ENCODE measurements at places on chromosomes 4 and X. TPM values are rescaled to one million over a fixed set of nuclear protein-coding genes. Genes with fewer than 3 reads are reported as not detected.

DNA sequence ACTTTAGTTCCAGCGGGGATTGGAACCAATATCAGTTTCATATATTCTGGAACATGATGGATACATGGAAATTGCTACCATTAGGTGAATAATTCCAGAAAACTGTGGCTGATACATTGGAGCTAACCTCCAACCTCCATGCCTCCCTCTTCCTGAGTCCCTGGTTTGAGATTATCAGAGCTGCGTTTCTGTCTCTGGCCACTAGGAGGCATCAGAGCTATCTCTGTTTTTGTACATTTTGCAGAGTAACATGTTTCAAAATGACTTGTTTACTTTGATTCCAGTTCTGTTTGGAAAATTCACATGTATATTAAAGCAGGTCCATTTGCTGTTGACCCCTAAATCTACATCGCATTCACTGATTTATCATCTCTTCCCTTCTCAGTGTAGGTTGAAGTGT, 2.4 kb upstream of the RAB40AL start:
- DNase-seq, result peak; percentile 10

DNA sequence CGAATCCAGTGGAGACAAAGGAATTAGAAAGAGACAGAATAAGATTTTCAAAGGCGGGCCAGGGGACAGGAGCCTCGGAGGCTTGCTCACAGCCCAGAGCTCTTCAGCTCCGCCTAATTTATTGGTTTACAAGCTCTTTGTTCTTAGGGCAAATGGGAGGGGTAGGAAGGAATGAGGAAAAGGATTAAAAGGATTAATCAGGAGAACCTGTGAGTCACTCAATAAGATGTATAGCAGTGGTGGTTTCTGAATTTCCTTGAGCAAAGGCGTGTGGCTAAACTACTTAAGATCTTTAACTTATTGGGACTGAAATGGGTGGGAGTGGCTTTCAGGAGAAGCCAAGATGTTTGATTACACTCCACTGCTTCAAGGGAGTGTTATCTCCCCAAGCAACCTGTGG, 456.0 kb upstream of the SPANXN1 start:
- no peak for DNase-seq

DGKK gene
- not detected for total RNA-seq

UGT8 gene
- total RNA-seq, result 10.9 TPM

CXXC4 gene
- total RNA-seq, result 1.6 TPM

All from H4 (cell line).